ENCODE measurements at places on chromosomes 11 and 22.

- DNase-seq = no peak
Measured at GRCh38 chr22:37145180-37146050, 4.3 kb downstream of the IL2RB start.

GRCh38 chr11:47689480-47689879, 25.7 kb downstream of the AGBL2 start:
- DNase-seq = no peak

- no peak for DNase-seq
Measured at GRCh38 chr22:17699696-17700340, 61.3 kb downstream of the BCL2L13 start.

DNA sequence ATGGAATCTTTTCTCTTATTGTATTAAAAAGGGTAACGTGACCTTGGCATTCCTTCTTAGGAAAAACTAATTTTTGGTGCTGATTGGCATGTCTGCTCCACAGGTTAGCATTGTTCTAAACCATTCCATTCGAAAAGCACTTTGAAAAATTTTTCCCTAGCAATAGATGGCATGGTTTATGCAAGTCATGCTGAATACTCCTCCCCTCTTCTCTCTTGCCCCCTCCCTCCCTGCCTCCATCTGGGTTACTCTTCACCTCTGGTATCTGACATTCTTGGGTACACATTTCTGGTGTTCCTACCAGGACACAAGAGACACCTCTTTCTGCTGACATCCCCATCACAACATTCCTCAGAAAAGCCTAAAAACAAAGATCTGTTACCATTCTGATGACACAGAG, 1.5 kb upstream of the SLC22A25 start:
- no peak for DNase-seq

GRCh38 chr11:94194712-94195111, 66.1 kb downstream of the PANX1 start:
- DNase-seq = no peak

- DNase-seq = no peak
Measured at GRCh38 chr11:126433989-126434949, 78.8 kb downstream of the ST3GAL4 start.

- DNase-seq = no peak
Measured at GRCh38 chr11:111305162-111305802, 6.9 kb downstream of the POU2AF3 start.

DNA sequence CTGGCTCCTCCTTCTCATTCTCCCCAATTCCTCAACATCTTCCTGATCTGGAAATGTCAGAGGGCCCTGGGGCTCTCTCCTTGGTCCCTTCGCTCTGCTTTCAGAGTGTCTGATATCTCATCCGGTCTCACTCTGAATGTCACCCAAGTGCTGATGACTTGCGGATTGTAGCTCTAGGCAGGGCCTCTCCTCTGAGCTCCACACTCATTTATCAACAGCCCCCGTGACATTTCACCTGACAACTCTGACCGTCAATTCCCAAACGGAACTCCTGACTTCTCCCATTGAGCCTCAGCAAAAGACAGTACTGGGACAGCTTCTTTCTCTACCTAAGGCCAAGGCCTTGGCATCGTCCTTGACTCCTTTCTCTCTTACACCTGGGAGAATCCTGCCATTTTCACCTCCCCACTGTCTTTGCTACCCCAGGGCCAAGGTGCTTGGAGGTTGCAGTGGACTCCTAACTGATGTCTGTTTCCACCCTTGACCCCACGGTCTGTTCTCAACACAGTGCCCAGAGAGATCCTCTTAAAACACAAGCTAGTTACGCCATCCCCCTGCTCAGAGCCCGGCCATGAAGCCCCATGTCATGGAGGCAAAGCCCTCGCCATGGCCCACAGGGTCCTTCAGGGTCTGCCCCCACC, 57.5 kb upstream of the THY1 start:
- no peak for DNase-seq

- DNase-seq = no peak
Measured at GRCh38 chr11:69390561-69390960, 90.9 kb upstream of the LINC01488 start.

DNA sequence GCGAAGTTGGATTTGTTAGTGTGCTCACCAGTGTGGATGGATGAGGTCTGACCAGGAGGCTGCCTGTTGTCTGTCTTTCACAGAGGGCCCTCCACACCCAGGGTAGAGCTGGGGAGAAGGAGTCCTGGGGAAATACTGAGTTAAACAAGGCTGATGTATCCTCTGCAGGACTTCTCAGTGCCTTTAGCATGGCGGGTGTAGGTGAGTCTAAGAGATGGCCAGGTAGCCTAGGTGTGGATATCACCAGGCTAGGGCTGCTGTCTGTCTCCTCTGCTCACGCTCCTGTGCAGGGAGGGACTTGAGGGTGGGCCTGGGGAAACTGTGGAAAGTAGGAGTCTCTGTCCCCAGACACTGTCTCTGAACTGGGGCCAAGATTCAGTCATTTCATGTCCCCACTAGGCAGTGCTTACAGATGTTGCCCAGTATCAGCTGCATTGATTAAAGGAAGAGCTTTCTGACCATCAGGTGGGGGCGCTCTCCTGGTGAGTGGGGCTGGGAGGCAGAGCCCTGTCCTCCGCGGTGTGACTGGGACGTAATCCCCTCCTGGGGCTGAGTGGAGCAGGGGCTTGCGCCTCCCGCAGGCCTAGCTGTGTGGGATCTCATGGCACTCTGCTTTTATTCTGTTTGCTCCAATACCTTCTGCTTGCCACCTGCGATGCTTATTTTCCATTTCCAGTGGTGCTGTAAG, 35.5 kb upstream of the CCDC188 start:
- no peak for DNase-seq

DNA sequence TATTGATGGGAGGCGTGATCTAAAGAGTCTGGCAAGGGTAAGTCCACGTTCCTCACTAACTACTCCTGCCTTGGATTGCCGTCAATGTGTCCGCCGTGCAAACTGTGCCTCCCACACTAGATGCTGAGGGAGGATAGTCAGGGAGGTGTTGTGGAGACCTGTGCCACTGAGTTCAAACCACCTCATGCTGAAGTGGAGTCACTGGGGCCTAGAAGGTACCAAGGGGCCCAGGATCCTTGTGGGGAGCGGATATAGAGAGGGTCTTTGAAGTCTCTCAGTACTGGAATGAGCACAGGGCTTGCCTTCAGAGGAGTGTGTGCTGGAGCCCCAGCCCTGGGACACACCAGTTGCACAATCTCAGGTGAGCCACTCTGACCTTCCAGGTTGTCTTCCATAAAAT, 27.1 kb upstream of the TMPRSS4 start:
- DNase-seq = no peak

DNA sequence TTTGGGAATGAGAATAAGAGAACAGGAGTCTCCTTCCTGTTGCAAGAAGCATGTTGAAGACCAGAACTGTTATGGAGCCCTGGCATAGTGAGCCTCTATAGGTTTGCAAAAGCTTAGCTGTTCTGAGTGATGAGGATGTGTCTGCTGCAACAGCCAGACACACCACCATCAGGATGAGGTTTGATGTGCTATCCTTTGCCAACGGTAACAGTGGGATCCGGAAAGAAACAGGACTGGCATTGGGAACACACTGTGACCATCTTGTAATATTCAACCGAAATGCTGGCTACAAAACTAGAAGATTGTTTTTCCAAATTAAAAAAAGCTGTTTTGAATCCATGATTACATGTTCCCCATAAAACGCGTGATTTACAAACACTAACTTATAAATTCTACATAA, 117.0 kb downstream of the ME3 start:
- no peak for DNase-seq

DNA sequence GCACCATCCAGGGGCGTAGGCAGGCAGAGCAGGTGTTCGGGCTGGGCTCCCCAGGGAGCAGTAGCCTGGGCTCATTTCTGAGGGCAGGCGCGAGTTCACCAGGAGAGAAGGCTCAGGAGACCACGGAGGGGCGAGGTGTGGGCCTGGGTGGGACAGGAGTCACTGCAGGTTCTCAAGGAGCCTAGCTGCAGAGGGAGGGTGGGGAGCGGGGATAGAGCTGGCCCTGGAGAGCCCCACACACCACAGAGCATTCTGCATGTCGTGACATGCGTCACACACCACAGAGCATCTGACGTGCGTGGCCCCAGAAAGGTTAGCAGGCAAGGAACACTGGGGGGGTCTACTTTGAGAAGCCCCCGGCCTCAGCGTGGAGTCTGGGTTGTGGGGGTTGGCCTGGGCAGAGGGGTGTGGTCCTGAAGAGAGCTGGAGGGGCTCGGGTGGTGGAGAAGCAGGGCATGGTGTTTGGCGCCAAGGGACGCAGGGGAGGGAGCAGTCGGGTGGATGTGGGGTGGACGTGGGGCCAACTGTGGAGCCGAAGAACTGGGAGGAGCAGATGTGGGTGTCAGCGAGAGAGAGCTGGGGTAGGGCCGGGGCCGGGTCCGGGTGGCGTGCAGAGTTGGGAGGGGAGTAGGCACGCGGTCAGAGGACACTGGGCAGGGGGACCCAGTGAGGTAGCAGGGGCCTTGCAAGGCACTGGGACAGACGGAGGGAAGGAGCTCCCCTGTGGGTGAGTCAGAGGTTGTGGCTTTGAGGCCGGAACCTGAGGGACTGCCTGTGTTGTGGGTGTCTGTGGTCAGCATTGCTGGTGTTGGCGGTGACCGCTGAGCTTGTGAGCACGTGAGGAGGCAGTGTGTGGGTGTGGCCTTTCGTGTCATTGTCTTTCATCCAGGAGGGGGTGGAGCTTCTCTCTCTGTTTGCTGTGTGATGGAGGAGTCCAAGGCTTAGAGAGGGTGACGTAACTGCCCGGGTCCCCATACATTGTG, 25.5 kb downstream of the CTTN start:
- DNase-seq = no peak

DNA sequence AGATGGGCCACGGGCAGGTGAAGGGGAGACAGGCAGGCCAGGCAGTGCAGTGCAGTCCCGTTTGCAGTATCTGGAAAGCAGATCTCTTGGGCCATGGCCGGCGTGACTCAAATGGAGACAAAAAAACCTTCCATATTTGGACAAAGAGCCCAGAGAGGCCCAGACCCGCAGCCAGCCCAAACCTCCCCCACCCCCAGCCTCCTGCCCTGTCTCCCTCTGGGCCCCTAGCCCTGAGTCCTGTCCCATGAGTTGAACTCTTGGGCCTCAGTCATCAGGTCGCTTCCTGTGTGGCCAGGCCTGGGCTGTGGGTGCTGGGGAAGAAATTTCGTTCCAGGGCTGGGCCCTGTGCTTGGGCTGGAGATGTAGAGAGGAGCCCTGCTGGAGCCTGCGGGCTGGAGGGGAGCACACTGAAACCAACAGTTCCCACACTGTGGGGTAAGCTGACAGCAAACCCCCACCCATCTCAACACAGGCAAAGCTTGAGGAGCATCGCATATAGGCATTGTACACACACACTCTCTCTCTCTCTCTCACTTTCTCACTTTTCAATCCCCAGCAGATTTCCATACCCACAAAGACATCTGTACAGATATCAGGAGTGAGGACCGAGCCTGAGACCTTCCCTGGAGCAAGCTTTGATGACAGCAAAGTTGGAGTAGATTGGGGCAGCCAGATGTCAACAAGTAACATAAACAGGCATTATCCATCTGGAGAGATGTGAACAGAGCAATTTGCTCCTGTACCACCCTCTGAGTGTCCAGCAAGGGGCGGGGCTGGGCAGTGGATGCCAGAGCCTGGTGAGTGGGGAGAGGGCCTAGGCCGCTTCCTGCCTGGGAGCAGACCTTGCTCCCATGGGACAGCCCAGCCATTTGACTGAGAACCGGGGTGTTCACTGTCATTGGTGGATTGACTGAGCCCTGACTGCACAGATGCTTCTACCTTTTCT, 17.2 kb downstream of the ARHGEF17 start:
- no peak for DNase-seq

DNA sequence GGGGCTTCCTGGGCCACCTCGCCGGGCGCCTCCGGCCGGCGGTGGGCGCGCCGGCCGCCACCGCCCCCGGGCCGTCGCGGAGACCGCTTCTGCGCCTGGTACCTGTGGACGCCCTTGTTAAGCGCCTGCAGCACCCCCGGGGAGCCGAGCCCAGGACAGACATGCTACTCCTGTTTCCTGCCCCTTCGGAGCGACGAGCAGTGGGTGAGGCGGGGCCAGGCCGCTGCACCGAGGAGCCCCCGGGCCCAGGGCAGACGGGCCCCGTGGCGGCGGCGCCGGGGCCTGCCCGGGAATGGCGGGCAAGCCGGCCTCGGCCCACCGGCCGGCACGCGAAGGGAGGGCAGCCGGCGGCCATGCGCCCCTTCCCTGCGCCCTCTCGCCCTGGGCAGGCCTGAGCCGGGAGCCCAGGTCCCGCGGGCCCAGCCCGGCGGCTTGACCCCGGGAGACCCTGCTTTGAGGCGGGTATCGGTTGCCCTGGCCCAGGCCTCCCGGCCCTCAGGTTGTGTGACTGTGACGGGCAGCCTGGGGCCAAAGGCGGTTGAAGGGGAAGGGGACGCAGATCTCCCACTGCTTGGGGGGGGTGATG, 789 bp upstream of the KDM2A start:
- DNase-seq = peak; percentile 53

DNA sequence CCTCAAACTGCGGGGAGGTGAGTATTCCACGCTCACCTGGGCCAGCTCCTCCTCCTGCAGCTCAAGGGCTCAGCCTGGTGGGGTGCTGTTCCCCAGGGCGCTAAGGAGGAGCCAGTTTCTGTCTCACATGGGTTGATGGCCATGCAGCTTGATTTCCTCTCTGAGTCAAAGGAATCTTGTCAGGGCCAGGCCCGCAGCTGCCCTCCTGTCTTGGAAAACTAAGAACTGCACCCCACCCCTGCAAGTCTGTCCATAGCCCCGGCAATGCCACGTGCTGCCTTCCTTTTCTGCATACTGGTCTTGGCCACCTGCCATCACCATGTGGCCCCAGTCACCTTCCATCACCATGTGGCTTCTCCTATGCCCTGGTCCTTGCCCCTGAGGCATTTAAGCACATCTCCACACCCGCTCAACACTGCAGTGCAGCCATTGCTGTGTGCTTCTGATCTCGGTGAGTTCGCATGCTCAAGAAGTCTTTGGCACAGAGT, 35.2 kb upstream of the CLDN5 start:
- no peak for DNase-seq

GRCh38 chr11:119727523-119728151, 1.4 kb downstream of the NECTIN1 start:
- no peak for DNase-seq

DNA sequence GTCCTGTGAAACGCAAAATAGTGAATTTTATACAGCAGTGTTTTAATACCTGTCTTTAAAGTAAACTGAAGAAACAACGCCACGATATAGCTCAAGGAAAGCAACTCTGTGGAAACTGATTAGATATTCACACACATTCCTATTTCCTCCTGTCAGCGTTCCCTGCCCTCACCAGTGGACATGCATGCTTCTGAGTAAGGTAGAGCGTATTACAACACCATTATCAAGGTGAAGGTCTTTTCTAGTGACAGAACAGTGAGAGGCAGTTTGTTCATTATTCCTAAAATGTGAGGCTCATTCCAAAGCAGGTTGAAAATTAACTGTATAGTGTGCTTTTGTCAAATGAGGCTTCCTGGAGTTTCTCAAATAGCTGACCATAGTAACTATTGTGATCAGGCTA, 153.1 kb downstream of the DDX10 start:
- DNase-seq = no peak

GRCh38 chr22:30247561-30247960, 1.0 kb upstream of the LIF start:
- DNase-seq = no peak

All from activated CD4-positive, alpha-beta T cell treated with anti-CD3 and anti-CD28 coated beads, Interleukin-2, amount 50 U/mL, for 1 hour (primary cell).